Activated CD4-positive, alpha-beta T cell treated with anti-CD3 and anti-CD28 coated beads, Interleukin-2, amount 10 ng/mL, durations not matched to agents 7 days and 5 days (primary cell): ENCODE measurements at places on chromosomes 12 and 14.
A peak's percentile ranks its signal among the peaks of the same experiment; 100 is the strongest.

- no peak overlapping the region for H3K4me3 ChIP-seq
- H3K27ac ChIP-seq = no peak overlapping the region
- H3K4me1 ChIP-seq = peaks cover 6% of the 10 kb centered on the region
- peaks cover 59% of the 10 kb centered on the region for H3K36me3 ChIP-seq
- H3K27me3 ChIP-seq = no peaks in the 10 kb centered on the region
These were observed 24.2 kb downstream of the TRAFD1 start for GRCh38 chr12:112149596-112149995.

GRCh38 chr12:76486011-76486410, 73.6 kb downstream of the OSBPL8 start:
- no peaks in the 10 kb centered on the region for H3K27me3 ChIP-seq
- peaks cover 5% of the 10 kb centered on the region for H3K4me1 ChIP-seq
- H3K36me3 ChIP-seq = peaks cover 42% of the 10 kb centered on the region
- H3K4me3 ChIP-seq = no peak overlapping the region

GRCh38 chr12:48420039-48420775, 52.2 kb upstream of the ANP32D start:
- H3K27ac ChIP-seq = no peak overlapping the region
- no peaks in the 10 kb centered on the region for H3K36me3 ChIP-seq
- H3K27me3 ChIP-seq = peaks cover 5% of the 10 kb centered on the region
- no peak for DNase-seq
- H3K4me3 ChIP-seq = no peak overlapping the region
- H3K4me1 ChIP-seq = no peaks in the 10 kb centered on the region

GRCh38 chr14:94394025-94394493, 5.7 kb upstream of the SERPINA1 start:
- no peak for DNase-seq
- peaks cover 51% of the 10 kb centered on the region for H3K4me1 ChIP-seq
- no peak overlapping the region for H3K4me3 ChIP-seq
- no peaks in the 10 kb centered on the region for H3K36me3 ChIP-seq

- no peak for DNase-seq
- no peak overlapping the region for H3K4me3 ChIP-seq
- H3K36me3 ChIP-seq = peaks cover 20% of the 10 kb centered on the region
- no peaks in the 10 kb centered on the region for H3K27me3 ChIP-seq
- no peaks in the 10 kb centered on the region for H3K4me1 ChIP-seq
These were observed 49.9 kb upstream of the LTBP2 start for GRCh38 chr14:74661726-74662450.

GRCh38 chr12:11580125-11580751, 69.2 kb upstream of the ETV6 start:
- H3K27me3 ChIP-seq = peaks cover 2% of the 10 kb centered on the region
- no peak for DNase-seq
- H3K4me3 ChIP-seq = no peak overlapping the region
- H3K27ac ChIP-seq = no peak overlapping the region
- peaks cover 11% of the 10 kb centered on the region for H3K4me1 ChIP-seq

GRCh38 chr12:43580601-43581000, 28.6 kb upstream of the ADAMTS20 start:
- no peak for DNase-seq
- no peaks in the 10 kb centered on the region for H3K27me3 ChIP-seq
- H3K4me3 ChIP-seq = no peak overlapping the region
- no peaks in the 10 kb centered on the region for H3K4me1 ChIP-seq

GRCh38 chr14:24774187-24774915, 140.4 kb upstream of the GZMB start:
- no peak overlapping the region for H3K27ac ChIP-seq
- no peak overlapping the region for H3K4me3 ChIP-seq
- H3K36me3 ChIP-seq = no peaks in the 10 kb centered on the region
- no peak for DNase-seq
- peaks cover 28% of the 10 kb centered on the region for H3K27me3 ChIP-seq

GRCh38 chr14:92974541-92975345, 51.8 kb downstream of the CHGA start:
- H3K27me3 ChIP-seq = no peaks in the 10 kb centered on the region
- H3K4me1 ChIP-seq = no peaks in the 10 kb centered on the region
- H3K27ac ChIP-seq = no peak overlapping the region

DNA sequence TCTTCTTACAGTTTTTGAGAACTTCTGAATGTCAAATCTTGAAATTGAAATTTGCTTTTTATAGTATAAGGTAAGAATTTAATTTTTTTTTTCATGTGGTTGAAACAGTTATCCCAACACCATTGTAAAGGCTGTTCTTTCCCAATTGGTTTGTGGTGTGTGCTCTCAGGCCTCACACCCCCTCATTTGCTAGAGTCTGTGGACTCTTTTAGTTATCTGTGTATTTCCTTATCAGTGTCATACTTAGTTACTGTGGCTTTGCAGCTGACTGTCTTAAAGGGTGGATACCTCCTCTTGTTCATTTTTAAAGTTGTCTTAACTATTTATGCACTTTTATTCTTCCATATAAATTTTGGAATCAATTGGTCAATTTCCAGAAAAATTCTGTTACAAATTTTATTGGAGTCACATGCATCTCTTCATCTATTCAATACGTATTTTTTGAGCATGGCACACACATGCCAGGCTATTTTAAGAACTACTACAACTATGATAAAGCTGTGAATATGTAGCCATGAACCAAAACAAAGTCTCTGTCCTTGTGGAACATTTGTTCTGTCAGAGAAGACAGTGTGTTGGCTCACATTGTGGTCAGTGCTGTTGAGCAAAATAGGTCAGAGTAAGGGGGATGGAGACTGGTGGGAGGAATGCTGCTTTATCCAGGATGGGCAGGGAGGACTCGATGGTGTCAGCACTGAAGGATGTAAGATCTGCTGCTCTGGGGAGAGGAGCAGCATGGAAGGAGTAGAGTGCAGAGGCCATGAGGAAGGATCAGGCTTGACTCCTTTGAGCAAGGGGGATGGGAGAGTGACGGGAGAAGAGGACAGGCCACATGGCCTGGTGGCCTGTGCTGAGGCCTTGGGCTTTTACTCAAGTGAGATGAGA, 24.1 kb downstream of the FGF23 start:
- no peak overlapping the region for H3K27ac ChIP-seq
- no peak for DNase-seq
- H3K4me3 ChIP-seq = no peak overlapping the region
- H3K36me3 ChIP-seq = peaks cover 11% of the 10 kb centered on the region

- no peak overlapping the region for H3K4me3 ChIP-seq
- no peak overlapping the region for H3K27ac ChIP-seq
- H3K36me3 ChIP-seq = no peaks in the 10 kb centered on the region
- no peak for DNase-seq
- H3K4me1 ChIP-seq = no peaks in the 10 kb centered on the region
These were observed 15.1 kb downstream of the PHETA1 start for GRCh38 chr12:111353603-111354295.

- H3K4me3 ChIP-seq = no peak overlapping the region
- no peaks in the 10 kb centered on the region for H3K36me3 ChIP-seq
- H3K4me1 ChIP-seq = no peaks in the 10 kb centered on the region
- no peaks in the 10 kb centered on the region for H3K27me3 ChIP-seq
- DNase-seq = no peak
These were observed 35.7 kb downstream of the CNTN1 start for GRCh38 chr12:40727774-40728483.

- H3K27me3 ChIP-seq = peaks cover 3% of the 10 kb centered on the region
- DNase-seq = no peak
These were observed 17.9 kb upstream of the CCDC85C start for GRCh38 chr14:99621948-99622347.

GRCh38 chr14:96038920-96039632, at the start of gene C14orf132:
C14orf132 (plus strand) TSS chr14:96039362; CDS start chr14:96039501, 139 bp downstream.
- peaks cover 17% of the 10 kb centered on the region for H3K4me1 ChIP-seq
- peak within 1 kb of the TSS; percentile 72 for H3K4me3 ChIP-seq
- no peaks in the 10 kb centered on the region for H3K36me3 ChIP-seq
- peak; percentile 48 for DNase-seq

DNA sequence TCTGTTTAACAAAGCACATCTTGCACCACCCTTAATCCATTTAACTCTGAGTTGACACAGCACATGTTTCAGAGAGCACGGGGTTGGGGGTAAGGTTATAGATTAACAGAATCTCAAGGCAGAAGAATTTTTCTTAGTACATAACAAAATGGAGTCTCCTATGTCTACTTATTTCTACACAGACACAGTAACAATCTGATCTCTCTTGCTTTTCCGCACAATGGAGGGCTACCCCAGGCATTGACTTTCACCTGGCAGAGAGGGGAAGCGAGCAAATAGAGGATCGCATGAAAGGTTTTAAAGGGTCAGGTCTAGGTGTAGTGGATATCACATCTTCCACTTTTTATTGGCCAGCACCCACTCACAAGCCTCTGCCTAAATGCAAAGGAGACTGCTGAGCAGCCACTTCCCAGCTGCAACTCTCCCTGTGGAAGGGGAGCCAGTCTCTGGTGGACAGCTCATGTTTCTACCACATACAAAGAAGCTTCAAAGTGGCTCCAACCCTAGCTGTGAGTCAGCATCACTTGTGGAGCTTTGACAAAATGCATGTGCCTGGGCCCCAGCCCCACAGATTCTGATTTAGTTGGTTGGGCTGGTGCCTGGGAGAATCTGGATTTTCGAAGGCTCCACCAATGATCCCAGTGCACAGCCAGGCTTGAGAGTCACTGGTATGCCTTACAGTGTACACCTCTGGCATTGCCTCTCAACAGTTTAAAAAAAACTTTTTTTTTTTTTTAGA, 7.2 kb upstream of the FNTB start:
- no peak for DNase-seq
- no peak overlapping the region for H3K4me3 ChIP-seq
- H3K4me1 ChIP-seq = peaks cover 7% of the 10 kb centered on the region
- no peaks in the 10 kb centered on the region for H3K36me3 ChIP-seq

DNA sequence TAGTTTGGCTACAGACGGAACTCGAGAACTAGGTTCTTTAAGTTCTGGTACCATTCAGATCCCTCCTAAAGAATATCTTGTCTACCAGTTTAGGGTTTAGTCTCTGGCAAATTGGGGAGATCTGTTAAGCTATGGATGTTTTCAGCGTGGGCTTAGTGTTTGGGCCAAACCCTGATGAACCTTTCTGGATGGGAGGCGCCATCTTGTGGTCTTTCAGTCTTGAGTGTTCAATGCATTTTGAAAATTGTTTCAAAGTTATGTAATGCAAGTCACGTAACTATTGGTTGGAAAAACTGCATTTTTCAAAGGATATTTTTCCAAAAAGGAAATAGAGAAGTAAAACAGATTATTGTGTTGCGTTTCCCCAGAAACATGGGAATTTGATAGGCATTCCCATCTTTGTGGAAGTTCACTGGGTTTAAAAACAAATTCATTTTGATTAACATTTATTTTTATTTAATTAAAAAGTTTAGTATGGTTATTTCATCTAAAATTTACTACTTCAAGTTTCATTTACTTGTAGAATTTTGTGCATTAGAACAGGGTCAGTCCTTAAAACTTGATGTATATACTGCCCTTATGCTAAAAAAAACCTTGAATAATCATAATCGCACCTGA, 169.0 kb downstream of the PRIMA1 start:
- no peak overlapping the region for H3K27ac ChIP-seq
- peaks cover 4% of the 10 kb centered on the region for H3K27me3 ChIP-seq
- H3K36me3 ChIP-seq = no peaks in the 10 kb centered on the region
- H3K4me1 ChIP-seq = no peaks in the 10 kb centered on the region
- no peak overlapping the region for H3K4me3 ChIP-seq

DNA sequence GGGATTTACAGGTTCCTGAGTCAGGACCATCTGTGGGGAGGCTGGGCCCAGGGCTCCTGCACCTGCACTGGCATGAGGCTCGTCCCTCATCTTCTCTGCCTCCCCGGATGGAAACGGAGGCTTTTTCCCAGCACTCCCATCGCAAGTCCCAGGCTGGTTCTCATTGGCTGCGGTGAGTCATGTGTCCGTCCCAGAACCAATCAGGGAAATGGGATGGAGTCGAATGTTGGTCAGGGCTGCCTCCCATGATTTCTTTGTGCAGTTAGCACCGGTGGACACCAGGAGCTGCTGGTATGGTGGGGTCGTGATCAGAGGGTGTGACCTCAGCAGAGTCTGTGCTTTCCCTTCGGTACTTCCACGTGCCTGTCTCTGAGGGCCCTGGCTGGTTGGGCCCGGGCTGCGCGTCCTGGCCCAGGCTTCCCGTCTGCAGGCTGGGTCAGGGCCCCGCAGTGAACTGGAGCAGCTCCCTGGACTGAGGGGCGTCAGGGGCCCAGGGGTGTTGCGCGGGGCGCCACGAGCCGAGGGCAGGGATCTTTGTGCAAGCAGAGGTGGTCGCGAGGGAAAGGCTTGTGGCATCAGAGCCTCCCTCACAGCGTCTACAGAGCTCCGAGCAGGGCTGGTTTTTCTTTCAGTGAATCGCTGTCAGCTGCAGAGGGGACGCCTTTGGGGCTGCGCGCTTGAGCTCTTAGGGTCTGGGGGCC, 168.1 kb downstream of the ADGRD1 start:
- no peaks in the 10 kb centered on the region for H3K27me3 ChIP-seq
- H3K27ac ChIP-seq = no peak overlapping the region
- H3K4me1 ChIP-seq = no peaks in the 10 kb centered on the region

GRCh38 chr12:27604431-27604830, 80.4 kb downstream of the PPFIBP1 start:
- no peak overlapping the region for H3K27ac ChIP-seq
- DNase-seq = no peak
- no peaks in the 10 kb centered on the region for H3K36me3 ChIP-seq
- H3K4me3 ChIP-seq = no peak overlapping the region
- no peaks in the 10 kb centered on the region for H3K27me3 ChIP-seq
- no peaks in the 10 kb centered on the region for H3K4me1 ChIP-seq

GRCh38 chr12:125434131-125434530, 368.9 kb downstream of the AACS start:
- H3K4me1 ChIP-seq = no peaks in the 10 kb centered on the region
- H3K4me3 ChIP-seq = no peak overlapping the region
- no peaks in the 10 kb centered on the region for H3K27me3 ChIP-seq
- no peak overlapping the region for H3K27ac ChIP-seq
- DNase-seq = no peak
- no peaks in the 10 kb centered on the region for H3K36me3 ChIP-seq

- no peak overlapping the region for H3K4me3 ChIP-seq
- H3K27ac ChIP-seq = no peak overlapping the region
- no peak for DNase-seq
- no peaks in the 10 kb centered on the region for H3K27me3 ChIP-seq
These were observed 20.3 kb downstream of the DCAF5 start for GRCh38 chr14:69132513-69133181.

GRCh38 chr14:105192866-105193731, 12.0 kb upstream of the NUDT14 start:
- peaks cover 22% of the 10 kb centered on the region for H3K27me3 ChIP-seq
- H3K27ac ChIP-seq = no peak overlapping the region

GRCh38 chr14:91396013-91396660, 21.5 kb downstream of the CCDC88C start:
- no peak for DNase-seq
- H3K27ac ChIP-seq = peak overlapping the region; percentile 86
